ENCODE measurements at places on chromosomes 6 and 20.
A peak's percentile ranks its signal among the peaks of the same experiment; 100 is the strongest.

GRCh38 chr20:44418069-44418905 lies 57.4 kb upstream of the TTPAL start:
- no peak for DNase-seq

DNA sequence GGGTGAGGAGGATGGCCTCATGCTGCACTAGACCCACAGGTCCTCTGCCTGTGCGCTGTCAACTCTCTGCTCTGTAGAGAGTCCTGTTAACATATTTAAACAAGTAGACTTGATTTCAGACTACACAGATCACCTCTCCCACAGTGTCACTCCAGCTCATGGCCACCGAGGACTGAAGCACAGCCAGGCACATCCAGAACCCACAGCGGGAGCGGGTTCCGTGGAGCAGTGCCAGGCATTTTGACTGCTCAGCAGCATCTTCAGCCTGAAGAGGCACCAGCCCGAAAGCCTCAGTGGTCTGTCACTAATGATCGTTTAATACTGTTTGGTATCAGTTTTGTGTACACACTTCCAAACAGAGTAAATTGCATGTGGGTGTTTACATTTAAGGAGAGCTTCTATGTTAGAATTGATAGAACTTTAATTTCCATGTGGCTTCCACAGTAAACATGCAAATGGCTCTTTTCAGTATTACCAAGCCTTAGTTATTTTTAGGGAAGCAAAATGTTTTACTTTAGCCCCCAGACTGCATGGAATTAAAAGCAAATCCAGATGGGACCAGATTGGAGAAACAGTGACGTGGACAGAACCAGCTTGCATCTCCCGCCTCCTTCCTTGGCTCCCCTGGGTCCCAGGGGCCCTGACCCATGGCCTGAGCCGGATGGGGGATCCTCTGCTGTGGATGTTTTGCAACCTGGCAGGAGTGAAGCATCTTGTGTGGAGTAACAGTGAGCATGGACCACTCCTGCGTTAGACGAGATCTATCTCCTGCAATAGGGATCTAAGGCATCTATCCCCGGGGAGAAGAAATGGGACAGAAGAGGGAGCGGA lies 196.7 kb upstream of the CDH4 start:
- no peak for DNase-seq

DNA sequence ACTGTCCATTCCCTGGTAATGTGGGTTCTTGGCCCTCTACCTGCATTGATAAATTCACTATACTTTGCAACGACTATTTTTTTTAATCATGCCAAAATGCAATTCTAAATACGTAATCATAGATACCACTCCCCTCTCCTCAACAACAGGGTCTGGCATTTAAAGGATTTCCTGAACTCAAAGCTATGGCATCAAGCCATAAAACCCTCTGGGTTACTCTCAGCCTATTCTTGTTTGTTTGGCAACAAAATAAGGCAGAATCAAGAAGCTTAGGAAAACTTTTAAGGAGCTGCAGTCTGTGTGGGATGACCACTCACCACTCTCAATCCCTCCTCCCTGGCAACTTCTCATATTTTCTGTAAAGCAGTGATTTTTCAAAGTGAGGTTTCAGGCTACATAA lies 669.9 kb upstream of the ID4 start:
- no peak for DNase-seq

DNA sequence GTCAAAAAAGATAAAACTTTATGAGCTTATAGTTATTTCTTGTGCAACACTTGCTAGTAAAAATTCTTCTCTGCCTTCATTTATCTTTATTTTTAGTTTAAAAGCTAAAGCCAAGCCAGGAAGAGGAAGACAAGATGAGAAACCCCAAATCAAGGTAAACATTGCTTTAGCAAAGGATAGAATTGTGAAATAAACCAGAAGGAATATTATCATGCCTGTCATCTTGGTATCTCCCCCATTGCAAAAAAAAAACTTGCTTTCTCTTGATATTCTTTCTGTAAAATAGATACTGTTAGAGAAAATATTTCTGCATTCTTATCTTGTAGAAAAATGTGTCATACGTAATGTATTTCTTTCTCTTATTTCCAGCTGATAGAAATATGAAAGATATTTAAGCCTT lies 432.8 kb downstream of the GJA1 start:
- no peak for DNase-seq

GRCh38 chr6:2529211-2529719 lies 221.5 kb downstream of the MYLK4 start:
- no peak for DNase-seq

- no peak for DNase-seq
Observed at GRCh38 chr6:163324326-163324687, 90.2 kb upstream of the QKI start.

DNA sequence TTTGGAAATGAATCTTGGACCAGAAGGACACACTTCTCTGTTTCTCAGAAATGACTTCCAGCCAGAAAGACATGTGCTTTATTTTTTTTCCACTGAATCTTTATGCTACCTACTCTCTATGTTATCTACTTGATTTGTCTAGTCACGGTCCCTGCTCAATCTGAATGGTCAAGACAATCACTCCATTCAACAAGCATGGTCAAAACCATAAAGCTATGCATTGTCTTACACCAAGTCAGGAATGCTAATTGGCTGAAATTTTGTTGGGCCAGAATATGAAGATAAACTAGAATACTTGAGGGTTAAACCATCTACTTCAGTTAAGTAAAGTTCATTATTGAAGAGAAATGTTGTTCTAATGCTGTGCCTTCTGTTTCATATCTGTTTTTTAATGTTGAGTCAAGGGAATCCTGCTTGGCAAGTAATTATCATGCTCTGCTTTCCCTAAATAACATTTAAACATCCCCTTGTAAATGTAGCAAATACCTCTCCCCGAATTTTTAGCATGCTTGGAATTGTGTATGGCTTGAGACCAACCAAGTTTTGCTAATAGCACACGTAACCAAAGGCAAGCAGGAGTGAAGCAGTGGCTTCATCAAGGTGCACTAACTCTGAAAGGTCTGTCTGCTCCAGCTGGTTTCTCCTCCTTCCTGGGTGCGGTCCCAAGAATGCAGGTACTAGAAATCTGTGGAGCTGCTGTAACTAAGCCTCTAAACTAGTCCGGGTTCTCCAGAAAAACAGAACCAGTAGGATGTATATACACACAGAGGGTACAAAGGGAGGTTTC lies 190.3 kb upstream of the CDYL start:
- peak; percentile 7 for DNase-seq

DNA sequence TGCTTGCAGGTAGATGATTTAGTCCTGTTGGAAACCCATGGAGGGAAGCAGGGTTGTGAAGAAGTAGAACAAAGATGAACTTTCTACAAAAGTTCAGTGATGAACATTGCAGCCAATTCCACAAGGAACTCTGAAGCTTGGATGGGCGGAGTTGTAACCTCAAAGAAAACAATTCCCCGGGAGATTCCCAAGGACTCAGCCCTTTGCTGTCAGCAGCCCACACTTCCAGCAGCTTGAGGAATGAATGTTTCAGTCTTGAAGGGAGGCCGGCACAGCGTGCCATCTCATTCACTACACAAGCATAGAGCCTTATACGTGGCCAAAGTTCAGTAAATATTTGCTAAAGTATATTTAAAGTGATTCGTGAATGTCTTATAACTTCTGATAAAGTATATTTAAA lies 269.4 kb downstream of the NKAIN2 start:
- peak; percentile 64 for DNase-seq

DNA sequence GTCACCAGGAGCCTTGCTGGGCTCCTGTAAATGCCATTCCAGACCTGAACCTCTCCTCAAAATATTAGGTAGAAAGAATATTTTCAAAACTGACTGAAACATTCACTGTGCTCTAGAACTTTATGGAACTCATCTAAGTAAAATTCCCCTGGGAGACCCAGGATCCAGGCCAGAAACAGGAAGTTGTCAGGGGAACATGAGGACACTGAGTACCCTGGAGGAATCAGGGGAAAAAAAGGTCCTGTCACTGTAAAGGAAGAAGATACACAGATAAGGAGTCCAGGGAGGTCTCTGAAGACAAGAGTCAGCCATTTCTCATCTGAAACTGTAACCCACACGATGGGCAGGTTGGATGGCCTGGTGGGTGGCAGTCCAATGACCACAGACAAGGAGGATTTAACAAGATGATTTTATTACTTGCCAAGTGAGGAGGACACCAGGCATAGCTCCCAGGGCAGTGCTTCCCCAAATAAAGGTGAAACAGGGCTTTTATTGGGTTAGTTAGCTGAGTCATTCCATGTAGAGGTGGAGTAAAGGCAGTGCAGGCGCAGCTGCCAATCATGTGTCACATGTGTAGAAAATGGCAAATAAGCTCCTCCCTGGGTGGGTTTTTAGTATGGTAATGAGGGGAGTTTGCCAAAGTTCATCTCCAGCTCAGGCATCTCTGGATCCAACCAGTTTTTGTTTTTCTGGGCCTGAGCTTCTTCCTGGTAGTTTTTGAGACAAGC lies 138.5 kb downstream of the RCAN2 start:
- DNase-seq = peak; percentile 5

DNA sequence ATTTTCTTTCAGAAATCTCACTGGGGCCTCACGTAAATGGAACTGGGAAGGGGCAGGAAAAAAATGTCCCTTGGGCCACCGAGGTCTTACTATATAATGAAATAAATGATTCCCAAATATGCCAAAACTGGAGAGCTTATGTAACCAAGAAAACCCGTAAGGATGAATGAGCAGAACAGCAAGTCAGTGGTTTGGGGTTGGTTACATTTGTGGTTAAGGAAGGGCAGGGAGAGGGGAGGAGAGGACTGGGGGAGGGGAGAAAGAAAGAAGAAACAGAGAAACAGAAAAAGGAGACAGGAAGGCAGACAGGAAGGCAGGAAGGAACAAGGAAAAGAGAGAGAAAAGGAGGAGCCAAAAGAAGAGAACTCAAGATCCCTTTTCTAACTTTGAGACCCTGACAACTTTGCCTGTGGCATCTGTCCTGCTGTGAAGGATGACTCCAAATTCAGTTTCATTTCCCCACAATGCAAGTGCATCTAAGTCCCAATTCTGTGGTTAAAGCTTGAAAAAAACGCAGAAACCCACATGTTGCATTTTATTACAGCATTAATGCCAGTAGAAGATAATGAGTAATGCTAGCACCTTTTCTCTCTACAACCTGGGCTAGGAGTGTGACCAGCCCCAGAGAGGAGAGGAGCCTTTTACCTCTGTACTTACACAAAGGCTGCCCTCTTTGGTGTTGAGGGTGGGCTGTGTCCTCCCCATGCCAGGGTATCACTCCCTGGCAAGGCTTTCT lies 10.8 kb upstream of the ARMC2 start:
- peak; percentile 63 for DNase-seq
